Endodermal cell (in vitro differentiated cells): ENCODE measurements at places on chromosomes 12 and 14.

DNA sequence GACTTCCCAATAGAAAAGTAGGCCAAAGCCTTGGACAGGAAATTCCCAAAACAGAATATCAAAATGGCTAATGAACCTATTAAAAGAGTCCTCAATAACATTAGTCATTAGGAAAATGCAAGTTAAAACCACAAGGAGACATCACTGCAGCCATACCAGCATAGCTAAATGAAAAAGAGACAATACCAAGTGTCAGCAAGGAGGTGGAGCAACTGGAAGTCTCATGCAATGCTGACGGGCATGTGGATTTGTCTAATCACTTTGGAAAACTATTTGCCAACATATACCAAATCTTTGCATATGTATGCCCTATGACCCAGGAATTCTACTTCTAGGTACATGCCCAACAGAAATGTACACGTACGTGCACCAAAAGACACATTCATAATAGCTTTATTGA lies 60.5 kb upstream of the PLEKHG3 start:
- DNase-seq = no peak

DNA sequence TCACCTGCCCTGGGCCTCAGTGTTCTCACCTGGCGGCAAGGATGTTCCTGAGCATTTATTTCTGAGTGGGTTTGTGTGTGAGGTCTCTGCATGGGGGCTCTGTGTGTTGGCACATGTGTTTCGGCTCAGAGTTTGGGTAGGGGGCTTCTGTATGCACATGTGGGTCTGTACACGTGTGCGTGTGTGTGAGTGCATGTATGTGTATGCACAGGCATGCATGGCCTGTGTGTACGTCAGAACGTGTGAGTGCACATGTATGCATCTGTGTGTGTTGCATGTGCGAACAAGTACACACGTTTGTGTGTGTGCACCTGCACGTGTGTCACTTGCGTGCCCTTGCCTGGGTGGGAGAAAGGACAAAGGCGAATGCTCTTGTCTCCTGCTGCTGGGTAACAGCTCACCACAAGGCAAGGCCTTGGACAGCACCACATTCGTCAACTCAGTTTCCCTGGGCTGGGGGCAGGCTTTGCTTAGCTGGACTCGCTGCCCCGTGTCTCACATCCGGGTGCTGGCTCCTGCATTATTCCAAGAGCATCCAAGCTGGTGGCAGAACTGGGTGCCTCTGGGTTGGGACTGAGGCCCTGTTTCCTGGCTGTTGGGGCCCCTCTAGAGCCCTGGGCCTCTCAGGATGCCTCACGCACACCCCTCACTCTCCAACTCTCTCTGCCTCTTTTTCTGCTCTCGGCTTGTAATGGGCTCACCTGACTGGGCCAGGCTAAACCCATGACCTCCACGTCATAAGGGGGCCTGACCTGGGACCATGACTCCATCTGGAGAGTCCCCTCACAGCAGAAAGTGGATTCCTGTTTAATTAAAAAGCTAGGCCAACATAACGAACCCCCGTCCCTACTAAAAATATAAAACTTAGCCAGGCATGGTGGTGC lies 153.6 kb upstream of the C14orf180 start:
- DNase-seq = peak; percentile 39

DNA sequence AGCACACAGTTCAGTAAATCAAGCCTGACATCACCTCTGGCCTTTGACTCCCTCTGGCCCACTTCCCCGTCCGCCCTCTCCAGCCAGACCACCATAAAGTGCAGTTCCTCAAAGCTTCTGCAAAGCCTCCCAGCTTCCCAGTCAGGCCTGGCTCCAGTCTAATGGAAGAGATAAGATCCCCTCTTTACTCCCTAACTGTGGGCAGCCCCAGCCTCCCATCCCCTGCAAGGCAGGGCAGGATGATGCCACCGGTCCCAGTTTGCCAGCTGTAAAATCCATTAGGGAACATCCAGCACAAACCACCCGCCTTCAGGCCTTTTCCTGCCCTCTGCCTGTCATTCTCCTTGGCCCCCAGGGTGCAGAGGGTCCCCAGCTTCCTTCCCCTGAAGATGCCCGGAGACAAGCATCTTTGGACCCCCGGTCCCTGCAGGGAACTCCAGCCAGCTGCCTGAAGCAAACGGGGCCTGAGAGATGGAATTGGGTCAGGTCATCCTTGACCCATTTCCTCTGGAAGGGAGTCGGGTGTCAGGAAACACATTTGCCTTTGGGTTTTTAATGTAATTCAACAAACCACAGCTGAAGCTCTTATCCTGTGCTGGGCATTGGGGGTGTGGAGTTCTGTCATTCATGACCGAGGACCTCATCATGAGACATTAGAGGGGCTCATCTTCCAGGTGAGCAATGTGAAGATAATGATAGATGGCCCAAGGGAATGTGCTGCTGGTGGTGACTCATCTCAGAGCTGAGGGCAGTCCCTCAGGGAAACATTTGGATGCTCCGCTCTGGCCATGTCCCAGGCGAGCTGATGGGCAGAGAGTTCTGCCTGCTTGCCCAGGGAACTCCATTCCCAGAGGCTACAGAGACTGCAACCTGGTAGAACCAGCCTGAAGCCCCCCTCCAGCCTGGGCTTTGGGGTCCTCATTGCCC lies 93.8 kb upstream of the CLMN start:
- no peak for DNase-seq

GRCh38 chr12:78928200-78929074 lies 63.9 kb downstream of the SYT1 start:
- DNase-seq = no peak

- peak; percentile 64 for DNase-seq
These were observed 376.0 kb downstream of the C12orf75 start for GRCh38 chr12:105706321-105706972.

DNA sequence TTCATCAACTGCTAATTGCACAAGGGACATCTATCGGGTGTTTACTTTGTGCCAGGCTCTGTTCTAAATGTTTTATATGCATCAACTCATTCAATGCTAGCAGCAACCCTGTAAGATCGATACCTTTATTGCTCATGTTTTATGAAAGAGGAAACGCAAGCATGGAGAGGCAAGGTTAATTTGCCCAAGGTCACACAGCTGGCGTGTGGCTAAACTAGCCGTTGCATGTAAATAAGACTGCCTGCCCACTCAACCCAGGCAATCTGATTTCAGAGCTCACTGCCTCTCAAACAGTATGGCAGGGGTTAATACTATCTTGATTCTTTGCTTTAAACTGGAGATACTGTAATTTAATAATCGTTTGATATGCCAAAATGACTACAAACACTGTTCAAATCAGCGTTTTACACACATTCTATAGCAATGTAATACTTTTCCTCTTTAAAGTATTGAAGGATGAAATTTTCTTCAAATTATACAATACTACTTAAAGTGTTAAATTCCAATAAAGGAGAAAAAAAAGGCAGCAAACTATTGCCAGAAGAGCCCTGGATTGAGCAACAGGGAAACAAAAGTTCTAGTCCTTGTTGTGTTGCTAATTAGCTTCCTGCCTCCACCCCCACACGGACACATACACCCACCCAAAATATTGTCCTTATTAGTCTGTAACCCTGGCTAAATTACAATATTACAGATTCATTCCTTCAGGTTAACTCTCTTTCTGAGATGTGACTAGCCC lies 39.1 kb upstream of the DHRS7 start:
- no peak for DNase-seq

GRCh38 chr12:44286336-44286735 lies 450.5 kb downstream of the TMEM117 start:
- no peak for DNase-seq

- DNase-seq = peak; percentile 55
These were observed 44.8 kb downstream of the FBXW8 start for GRCh38 chr12:116955382-116956021.

GRCh38 chr12:57386187-57386720 lies 44.6 kb downstream of the R3HDM2 start:
- no peak for DNase-seq

DNA sequence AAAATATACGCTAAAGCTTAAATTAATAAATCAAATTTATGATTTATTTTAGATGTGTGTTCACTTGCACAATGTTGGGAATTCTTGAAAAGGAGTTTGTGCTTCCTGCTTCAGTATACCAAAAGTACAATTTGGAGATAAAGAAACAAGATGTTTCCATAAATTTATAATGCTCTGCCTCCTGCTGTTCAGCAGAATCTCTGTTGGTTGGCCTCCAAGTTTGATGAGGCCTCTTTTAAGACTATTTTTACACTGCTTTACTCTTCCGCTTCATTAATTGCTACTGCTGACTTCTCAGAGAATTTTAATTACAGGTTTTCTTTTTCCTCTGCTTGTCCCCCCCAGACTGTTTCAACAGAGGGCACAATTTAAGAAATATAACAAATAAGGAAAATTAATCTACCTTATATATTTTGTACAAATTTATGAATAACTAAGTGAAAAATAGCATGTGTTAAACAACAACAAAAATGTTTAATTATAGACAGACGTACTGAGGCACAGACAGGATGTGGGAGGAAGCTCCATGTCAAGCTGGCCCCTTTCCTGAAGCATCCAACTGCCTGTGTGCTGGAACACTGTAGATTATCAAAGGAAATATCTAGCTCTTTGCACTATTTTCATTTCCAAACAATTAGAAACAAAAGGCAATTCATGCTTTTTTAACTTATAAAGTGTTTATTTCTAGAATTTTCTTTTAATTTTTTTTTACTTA lies 83.9 kb downstream of the PIK3C2G start:
- no peak for DNase-seq

DNA sequence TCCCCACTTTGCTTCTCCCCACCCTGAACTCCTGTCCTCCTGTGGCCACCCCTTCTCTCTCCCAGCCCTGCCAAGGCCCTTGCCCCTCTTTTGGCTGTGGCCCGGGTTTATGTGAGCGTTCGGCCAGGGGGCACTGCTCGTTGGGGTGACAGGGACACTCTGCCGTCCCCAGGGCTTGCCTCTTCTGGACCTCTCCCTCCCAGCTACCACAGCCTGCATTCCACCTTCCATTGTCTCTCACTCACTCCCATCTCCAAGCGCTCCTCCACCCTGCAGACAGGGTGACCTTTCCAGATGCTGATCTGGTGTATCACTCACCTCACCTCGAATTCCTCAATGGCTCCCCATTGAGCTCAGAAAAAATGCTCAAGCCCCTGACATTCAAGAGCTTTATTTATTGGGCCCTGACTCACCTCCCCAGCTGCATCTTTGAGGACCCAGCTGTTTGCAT lies 1.4 kb downstream of the SERPINA9 start:
- peak; percentile 75 for DNase-seq

DNA sequence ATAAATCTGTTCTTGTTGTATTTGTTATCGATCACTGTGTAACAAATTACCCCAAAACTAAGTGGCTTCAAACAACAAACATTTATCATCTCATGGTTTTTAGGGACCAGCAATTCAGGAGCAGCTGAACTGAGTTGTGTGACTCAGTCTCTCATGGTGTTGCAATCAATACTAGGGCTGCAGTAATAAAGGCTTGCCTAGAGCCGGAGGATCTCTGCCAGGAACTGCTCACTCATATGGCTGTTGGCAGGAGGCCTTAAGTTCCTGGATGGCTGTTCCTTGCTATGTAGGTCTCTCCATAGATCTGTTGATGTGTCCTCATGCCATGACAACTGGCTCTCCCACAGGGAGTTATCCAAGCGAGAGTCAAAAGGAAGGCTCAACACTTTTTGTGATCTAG lies 3.8 kb upstream of the PSMC6 start:
- no peak for DNase-seq

DNA sequence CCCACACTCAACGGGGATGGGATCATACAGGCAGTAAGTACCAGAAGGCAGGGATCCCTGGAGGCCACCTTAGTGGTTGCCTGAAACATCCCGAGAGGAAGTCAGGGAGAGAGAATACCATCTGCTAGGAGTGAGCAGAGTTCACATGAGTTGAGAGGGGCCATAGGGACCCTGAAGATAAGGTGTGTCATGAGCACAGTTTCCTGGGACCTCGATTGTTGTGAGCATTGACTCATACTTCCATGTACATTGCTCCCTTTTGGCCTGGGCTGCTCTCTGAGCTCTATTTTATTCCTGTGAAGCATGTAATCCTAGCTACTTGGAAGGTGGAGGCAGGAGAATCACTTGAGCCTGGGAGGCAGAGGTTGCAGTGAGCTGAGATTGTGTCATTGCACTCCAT lies 120.5 kb downstream of the TBC1D30 start:
- no peak for DNase-seq

- no peak for DNase-seq
These were observed 31.5 kb downstream of the KIF26A start for GRCh38 chr14:104169699-104170479.

- peak; percentile 55 for DNase-seq
These were observed 98.9 kb downstream of the RIMBP2 start for GRCh38 chr12:130617219-130617618.

GRCh38 chr12:117789195-117789912 lies 179.4 kb downstream of the KSR2 start:
- DNase-seq = peak; percentile 69

GRCh38 chr14:72844524-72844923 lies 49.4 kb downstream of the DPF3 start:
- no peak for DNase-seq

DNA sequence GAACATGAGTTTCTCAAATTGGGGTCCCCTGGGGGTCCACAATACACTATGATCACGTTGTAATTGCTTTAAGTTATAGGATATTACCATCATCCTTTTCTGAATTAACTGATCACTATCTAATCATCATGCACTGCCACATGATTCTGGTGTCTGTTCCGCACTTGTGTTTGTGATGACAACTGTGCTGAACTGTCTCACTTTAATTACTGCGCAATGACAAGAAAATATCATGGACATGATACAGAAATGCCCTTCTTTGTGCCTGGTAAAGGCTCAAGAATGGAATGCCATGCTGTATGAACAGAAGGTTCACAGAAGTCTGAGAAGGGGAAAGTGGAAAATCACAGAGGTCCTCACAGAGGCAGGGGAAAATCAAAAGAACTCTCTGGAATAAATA lies 65.8 kb upstream of the NOS1 start:
- no peak for DNase-seq

- no peak for DNase-seq
These were observed 82.1 kb upstream of the BMP4 start for GRCh38 chr14:54038724-54039123.

DNA sequence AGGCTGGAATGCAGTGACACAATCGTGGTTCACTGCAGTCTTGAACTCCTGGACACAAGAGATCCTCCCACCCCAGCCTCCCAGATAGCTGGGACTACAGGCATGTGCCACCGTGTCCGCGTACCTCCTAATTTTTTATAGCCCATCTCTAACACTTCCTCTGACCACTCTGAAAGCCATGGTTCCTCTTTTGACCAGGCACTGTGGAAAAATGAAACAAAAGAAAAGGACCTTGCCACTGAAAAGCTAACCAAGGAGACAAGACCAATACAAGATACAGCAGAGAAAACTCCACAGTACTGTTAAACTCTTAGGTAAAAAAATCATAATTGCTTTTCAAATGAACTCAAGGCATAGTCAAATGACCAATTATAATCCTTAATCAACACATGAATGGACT lies 233.3 kb downstream of the NEDD1 start:
- DNase-seq = no peak

DNA sequence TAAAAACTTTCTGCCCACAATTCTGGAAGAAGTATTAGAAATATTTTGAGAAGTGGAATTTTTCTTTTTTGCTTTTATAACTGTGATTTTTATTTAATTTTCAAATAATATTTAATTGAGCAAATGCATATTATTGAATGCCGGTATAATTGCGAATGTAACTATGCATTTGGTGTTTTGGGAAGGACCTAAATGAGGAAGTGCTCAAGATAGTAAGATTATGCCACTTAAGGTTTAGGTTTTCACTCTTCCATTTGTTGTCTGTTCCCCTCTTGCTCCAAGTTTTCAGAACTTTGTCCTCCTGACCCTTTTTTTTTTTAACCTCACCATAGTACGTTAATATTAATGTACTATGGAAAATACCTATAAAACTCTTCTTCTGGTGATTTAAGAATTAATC lies 85.8 kb downstream of the KIAA0586 start:
- no peak for DNase-seq

GRCh38 chr14:51002406-51002999 lies 58.2 kb upstream of the PYGL start:
- no peak for DNase-seq
